ENCODE measurements at places on chromosomes 12 and 14. TPM values are rescaled to one million over a fixed set of nuclear protein-coding genes. Genes with fewer than 3 reads are reported as not detected.

Gene BCL11B
- total RNA-seq, result 0.20 TPM

Gene PMEL
- total RNA-seq, result 0.77 TPM

Gene SIX1
- total RNA-seq, result 6.5 TPM

Gene FGF23
- total RNA-seq, result not detected

Gene PRORP
- total RNA-seq, result 33.3 TPM

Gene ACOT4
- 1.9 TPM for total RNA-seq

Gene PRB3
- not detected for total RNA-seq

Gene SLC2A13
- total RNA-seq, result 3.9 TPM

Gene PRH2
- total RNA-seq, result not detected

Gene CATSPERB
- total RNA-seq, result not detected

Gene P3H3
- total RNA-seq, result 21.7 TPM

Gene TPH2
- not detected for total RNA-seq

Gene FAM216A
- total RNA-seq, result 20.2 TPM

Gene FOXG1
- total RNA-seq, result 0.14 TPM

Gene DIO2
- 6.5 TPM for total RNA-seq

Gene LTB4R2
- 2.2 TPM for total RNA-seq

Gene FKBP3
- total RNA-seq, result 113 TPM

Gene AMN
- 0.33 TPM for total RNA-seq

Gene AVPR1A
- total RNA-seq, result 0.02 TPM

Gene SLC17A8
- total RNA-seq, result not detected

Gene A2M
- not detected for total RNA-seq

Gene GPR162
- total RNA-seq, result 0.27 TPM

Gene RASSF9
- 0.67 TPM for total RNA-seq

Gene CNTN1
- total RNA-seq, result 60.2 TPM

Measured in A549 treated with CORT108297 at 1 μM for 4 hours (cell line).